AG08395 (cell line): ENCODE measurements at places on chromosomes 6 and 20.

GRCh38 chr6:138086573-138087196 lies 20.5 kb downstream of the PERP start:
- DNase-seq: no peak

GRCh38 chr20:48463916-48464315 lies 363.9 kb downstream of the PREX1 start:
- DNase-seq: peak; percentile 12

DNA sequence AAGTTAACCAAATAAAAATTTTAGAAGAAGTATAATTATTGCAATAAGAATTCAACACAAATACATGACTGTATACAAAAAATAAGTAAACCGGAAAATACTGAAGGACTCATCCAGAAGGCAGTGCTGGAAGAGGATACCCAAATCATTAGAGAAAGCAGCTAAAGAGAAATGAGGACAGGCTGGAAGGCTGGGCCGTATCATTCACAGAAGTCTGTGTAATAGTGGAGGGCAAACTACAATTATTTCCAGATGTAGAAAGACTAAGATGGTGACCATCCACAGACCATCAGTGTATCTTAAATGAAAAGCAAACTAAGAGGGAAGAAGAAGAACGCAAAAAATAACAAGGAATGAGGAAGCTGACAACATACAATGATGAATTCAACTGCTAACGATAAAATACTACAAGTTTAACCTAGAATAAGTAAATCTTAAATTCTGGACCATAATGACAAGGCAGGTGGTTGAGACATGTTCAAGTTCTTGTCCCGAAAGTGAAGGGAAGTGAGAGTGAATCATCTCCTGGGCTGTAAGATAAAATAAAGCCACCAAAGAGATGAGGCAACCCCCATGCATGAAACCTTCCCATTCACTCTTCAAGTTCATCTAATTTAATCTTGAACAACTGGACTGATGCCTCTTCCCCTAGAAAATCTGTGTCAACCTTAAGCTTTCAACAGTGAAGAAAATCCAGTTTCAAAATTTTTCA lies 71.5 kb downstream of the SLC23A2 start:
- peak; percentile 24 for DNase-seq

GRCh38 chr6:15338476-15338875 lies 92.6 kb downstream of the JARID2 start:
- DNase-seq: no peak

GRCh38 chr20:2874456-2874855 lies 1.2 kb downstream of the PTPRA start:
- no peak for DNase-seq

DNA sequence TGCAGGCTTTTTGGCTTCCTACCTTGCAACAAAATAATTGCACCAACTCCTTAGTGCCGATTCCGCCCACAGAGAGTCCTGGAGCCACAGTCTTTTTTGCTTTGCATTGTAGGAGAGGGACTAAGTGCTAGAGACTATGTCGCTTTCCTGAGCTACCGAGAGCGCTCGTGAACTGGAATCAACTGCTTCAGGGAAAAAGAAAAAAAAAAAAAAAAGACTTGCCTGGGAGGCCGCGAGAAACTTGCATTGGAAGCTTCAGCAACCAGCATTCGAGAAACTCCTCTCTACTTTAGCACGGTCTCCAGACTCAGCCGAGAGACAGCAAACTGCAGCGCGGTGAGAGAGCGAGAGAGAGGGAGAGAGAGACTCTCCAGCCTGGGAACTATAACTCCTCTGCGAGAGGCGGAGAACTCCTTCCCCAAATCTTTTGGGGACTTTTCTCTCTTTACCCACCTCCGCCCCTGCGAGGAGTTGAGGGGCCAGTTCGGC lies 420 bp downstream of the SOX4 start:
- peak; percentile 38 for DNase-seq

DNA sequence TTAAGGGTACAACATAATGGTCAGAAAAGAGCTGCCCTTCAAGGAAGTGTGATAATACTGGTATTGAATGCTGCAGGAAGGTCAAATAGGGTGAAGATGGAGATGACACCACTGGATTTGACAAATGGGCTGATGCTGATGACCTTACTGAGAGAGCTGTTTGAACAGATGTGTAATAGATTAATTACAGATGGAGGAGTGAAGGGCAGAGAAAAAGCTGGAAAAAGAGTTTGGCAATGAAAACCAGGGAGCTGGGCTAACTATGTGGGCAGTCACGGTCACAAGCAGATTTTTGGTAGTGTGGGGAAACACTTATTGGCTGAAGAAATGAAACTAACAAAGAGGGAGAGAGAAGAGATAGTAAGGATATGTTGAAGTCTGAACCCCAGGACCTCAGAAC lies 83.6 kb upstream of the ENPP5 start:
- peak; percentile 29 for DNase-seq

- no peak for DNase-seq
These were observed 2.9 kb downstream of the KLHDC3 start for GRCh38 chr6:43016943-43017334.

DNA sequence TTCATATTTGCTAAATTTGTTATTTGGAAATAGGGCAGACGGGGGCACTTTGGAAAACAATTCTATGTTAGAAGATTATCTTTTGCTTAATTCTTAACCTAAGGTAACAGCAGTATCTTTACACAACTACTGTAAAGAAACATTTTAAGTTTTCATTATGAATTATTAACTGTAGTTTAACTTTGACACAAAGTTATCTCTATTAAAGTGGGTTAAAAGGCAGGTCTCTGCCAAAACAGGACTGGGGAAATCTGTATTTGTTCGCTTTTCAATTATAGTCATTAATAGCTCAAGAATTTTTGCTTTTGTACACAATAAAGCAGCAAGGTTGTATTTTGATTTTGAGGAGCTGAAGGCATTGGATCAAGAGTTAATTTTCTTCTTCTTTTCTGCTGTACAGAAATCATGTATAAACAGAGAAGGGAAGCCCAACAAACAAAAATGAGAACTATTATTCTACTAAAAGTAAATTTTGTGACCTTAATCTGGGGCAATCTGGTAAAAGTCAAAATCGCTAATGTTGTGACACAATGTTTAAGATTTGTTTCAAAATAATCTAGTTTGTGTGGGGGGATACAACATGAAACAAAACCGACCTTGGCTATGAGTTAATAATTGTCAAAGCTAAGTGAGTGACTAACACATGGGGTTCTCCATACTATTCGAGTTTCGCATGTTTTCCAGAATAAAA lies 2.9 kb downstream of the STAU1 start:
- no peak for DNase-seq

GRCh38 chr20:48782901-48783308 lies 44.9 kb downstream of the PREX1 start:
- no peak for DNase-seq

DNA sequence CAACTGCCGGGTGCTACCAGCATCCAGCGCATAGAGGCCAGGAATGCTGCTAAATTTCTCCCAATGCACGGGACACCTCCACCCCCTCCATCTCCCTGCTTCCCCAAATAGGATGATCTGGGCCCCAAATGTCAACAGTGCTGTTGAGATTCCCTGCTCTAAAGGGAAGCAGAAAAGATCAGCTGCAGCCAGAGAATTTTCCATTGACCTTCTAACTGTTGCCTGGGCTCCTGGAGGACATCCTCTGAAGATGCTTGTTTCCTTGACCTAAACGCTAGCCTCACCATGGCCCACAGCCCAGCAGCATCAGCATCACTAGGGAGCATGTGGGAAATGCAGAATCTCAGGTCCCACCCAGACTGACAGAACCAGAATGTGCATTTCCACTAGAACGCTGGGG lies 161.3 kb downstream of the GMPR start:
- no peak for DNase-seq

GRCh38 chr6:113979937-113980336 lies 9.0 kb upstream of the HDAC2 start:
- no peak for DNase-seq

DNA sequence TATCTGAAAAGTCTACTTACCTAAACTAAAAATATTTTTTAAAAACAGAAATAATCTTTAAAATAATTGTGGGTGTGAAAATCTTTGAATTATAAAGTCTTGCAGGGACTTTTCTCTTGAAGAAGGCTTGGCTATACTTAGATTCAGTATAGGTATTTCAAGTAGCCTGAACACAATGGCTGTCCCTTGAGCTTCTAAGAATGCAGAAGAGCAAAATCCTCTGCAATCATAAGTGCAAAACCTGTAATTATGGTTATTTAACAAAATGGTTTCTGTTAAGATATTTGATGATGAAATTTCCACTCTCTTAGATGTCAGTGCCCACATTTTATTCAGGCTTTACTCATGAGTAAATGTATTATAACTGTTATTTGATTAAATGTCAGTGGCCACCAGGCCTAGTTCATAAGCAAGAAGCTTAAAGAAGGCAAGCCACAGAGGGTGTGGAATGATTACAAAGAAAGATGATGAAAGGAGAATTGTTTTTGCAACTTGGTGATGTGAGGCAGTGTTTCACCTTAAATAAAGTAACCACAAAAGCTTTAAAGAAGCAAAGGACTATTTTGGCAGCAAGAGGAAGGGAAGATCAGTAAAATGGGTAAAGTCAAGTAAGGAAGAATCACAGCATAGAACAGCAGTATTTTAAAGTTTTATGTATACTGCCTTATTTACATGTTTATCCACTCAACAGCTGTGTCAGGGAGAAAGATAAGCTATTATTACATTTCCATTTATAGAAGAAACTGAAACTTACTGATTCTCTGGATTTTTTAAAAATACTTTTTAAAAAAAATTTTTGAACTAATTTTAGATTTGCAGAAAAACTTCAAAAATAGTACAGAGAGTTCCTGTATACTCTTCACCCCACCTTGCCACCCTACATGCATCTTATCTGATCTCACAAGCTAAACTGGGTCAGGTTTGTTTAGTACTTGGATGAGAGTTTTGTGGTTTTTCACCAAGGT lies 351.2 kb upstream of the RUNX2 start:
- DNase-seq: no peak

- DNase-seq: no peak
These were observed 43.4 kb downstream of the RALY start for GRCh38 chr20:34037121-34037520.

DNA sequence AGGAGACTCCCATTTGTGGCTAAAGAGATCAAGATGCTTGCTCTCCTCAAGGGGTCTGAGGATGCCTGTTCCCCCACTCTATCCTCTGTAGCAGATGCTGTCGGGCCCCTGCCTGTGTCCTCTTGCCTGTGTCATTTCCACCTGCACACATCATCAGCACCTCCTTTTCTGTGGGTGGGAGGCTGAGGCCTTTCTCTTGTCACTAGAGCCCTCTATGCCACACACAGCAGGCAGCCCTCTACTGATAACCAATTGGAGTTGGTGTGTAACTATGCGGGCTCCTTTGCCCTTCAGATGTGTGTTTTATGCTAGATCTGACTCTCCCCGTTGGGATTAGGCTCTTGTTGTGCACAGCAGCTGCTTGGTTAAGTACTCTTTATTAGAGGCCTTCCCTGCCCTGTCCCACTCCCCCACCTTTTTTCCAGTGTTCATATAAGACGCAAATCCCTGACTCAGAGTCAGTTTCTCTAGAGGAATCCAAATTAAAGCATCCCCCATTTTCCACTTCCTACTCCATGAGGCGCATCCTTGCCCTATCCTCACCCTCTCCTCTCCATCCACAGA lies 7.7 kb downstream of the TREML2 start:
- DNase-seq: no peak

GRCh38 chr6:6987749-6988148 lies 120.0 kb upstream of the RREB1 start:
- DNase-seq: no peak

DNA sequence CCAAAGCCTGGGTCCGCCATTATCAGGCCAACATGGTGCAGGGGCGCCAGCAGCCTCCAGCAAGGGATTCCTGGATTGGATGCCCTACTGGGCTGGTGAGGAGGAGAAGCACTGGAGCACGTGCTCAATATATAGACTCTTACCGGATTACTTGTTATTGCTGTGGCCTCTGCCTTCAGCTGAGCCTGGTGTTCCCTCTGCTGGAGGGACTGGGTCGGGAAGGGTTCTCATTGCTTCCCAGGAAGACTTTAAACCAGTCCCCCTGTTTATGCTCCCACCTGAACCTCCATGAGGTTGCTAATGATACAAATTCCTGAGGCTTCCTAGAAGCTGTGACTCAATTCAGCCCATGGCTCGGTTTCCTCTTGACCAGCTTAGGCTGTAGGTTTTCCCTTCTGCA lies 186.7 kb upstream of the ARID1B start:
- DNase-seq: no peak

DNA sequence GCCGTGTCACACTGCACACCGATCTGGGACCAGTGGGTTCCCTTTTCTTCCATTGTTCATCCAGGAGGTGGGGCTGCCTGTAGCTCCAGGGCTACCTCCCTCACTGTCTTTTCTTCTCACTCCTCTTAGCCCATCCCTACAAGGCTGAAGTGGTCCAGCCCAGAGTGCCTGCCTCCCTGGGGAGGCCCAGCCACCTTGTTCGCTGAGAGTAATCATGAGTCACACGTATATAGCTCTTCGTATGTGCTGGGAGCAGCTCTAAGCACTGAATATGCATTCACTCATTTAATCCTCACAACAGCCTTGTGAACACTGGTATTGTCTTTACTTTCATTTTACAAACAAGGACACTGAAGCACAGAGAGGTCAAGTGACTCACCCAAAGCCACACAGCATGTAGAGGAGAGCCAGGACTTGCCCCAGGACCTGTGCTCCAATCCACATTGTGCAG lies 14.7 kb upstream of the CCDC167 start:
- DNase-seq: no peak

DNA sequence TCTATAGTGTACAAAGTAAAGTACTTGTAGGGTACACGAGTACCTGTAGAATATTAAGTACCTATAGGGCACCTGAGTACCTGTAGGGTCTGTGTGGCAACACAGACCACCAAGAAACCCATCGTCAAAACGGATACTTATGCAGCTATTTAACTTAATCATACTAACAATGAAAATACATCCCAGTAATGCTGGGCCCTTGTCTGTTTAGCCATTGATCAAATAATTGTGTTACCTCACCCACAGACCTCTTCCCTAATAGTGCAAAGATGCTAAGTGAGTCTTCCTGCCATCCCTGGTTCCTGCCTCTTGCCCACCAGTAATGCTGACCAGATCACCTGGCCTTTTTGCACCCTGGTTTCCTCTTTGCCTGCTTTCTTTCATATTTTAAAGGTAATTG lies 7.5 kb upstream of the COL10A1 start:
- no peak for DNase-seq

DNA sequence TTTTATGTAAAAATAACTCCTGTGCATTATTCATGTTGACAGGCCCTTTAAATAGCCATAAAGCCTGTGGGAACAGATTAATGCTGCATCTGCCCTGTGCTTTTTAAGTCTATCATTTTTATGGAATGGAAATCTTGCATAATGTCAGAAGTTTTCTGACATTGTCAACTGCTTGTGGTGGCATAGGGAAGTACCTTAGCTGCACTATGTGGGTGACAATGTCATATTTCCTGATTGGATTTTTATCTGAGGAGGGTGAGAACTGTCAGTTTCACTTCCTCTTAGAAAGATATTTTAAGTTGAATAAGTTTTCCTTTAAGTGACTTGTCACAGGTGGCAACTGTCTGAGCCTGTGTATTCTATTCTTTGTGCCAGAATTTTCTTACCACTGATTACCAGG lies 267.9 kb downstream of the PLCB1 start:
- DNase-seq: no peak

DNA sequence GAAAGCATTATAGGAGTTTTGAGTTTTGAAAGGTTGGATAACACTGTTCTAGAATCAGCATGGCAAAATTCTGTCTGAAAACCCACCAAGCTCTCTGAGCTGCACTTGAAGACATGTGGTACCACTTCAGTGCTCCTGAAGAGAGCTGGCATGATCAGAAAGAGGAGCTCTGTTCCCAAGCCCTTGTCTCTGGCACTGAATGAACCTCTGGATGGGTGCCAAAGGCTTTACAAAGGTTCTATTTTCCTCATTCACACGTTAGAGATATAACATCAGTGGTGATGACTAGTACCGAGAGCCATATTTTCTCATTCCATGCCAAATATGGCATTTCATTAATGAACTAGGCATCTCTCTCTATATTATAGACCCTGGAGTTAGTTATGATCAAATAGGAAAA lies 301.8 kb upstream of the ID4 start:
- no peak for DNase-seq
